MCF 10A (cell line): ENCODE measurements at places on chromosomes 1 and 21. TPM values are rescaled to one million over a fixed set of nuclear protein-coding genes. Genes with fewer than 3 reads are reported as not detected.

DNA sequence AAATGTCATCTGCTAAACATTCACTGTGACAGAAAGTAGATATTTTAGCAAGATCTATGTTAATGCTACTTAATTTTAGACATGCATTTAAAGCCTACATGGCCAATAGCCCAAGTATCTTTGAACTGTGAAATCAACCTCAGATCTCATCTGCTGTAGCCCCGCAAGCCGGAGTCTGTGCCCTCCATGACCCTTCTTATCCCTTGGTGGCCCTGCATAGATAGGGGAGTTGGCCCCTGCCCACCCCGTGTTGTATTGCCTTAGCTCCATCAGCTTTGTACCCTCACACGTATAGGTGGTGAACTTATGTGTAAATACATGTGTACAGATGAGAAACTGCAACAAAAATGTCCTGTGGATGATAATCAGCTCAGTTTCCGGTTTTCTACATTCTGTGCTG is 18.5 kb downstream of the ATP5PO start:
- DNase-seq = no peak

Gene FAM72A
- total RNA-seq = 19.4 and 21.8 TPM in 2 replicates

GRCh38 chr1:228652116-228652515 is 83.2 kb upstream of the RHOU start:
- DNase-seq = no peak

GRCh38 chr21:46122237-46122671 is 24.3 kb downstream of the COL6A2 start:
- DNase-seq = peak; percentile 64

Gene ESRRG
- total RNA-seq = 0.44 TPM in 1 of 2 replicates, not detected in the other

Gene RAB7B
- 1.6 and 3.6 TPM in 2 replicates for total RNA-seq

- DNase-seq = no peak
These were observed 67.0 kb upstream of the SSX2IP start for GRCh38 chr1:84757301-84757700.

DNA sequence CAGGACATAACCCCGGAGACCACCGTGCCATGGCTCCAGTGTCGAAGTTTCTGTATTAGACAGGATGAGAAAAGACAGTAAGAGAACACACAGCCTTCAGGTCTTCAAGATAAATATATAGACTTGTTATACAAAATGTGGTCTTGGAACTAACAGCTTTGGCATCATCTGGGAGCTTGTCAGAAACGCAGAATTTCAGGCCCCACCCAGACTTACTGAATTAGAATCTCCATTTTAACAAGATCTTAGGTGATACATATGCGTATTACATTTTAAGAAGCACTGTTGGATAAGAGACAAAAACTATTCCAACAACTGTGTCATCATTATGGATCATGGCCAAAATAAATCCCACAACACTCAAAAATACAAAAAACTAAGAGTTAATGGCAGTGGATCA is 239.3 kb downstream of the ASTN1 start:
- no peak for DNase-seq

DNA sequence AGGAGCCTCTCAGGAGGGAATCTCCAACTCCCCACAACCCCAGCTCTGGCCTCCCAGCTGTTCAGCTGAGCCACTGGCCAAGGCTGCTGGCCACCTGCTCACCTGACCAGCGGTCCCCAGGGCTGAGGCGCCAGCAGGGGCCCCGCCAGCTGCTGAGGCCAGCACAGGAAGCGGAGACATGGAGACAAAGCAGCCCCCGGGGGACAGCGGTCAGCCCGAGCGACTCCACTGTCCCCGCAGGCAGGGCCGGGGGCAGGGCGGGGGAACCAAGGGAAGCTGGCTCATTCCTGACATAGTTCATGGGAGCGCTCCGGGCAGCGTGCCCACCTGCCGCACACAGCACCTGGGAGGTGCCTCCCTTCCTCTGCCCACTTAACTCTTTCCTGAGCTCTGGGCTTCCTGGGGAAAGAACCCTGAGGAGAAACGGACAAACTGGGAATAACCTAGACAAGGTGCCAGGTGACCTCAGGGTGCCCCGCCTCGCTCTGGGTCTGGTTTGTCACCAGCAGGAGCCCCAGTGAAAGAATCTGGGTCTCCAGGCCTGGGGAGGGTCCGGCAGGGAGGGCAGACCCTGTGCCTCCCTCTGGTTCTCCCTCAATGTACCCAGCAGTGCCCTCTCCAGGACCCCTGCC is 10.7 kb downstream of the EPHA2 start:
- peak; percentile 95 for DNase-seq

Gene TNFSF4
- total RNA-seq = 0.23 and 0.74 TPM in 2 replicates

Gene ANKRD45
- 0.42 TPM in 1 of 2 replicates, not detected in the other for total RNA-seq

DNA sequence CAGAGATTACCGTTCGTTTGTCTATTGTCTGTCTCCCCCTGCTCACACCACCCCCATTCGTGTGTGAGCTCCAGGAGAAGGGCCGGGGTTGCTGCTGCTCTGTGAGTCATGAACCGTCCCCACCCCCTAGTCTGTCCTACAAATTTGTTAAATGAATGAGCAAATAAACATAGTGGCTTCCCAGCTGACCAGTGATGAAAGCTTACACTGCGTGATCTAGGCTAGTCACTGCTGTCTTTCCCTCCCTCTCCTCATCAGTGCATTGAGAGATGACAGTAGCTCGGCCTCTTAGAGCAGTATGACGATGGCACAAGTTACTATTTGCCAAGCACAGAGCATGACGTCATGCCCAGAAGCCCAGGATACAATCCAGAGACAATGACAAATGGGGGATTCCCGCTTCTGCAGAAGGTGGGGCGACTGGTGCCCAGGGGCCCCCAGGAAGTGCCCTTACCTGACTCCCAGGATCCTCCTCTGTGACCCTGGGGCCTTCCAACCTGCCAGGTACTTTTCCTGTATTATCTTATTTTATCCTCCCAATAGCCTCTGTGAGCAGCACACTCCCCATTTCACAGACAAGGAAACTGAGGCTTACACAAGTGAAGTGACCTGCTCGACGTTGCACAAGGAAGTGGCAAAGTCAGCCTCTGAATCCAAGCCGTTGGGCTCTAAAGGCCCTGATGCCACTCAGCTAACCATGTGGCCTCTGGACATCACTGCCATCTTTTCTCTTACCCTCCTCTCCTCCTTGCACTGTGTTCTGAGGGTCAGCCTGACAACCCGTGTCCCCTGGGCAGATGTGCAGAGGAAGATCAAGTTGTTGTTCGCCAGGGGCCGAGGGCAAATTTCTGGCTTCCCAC is 8.6 kb upstream of the EPHA2 start:
- peak; percentile 91 for DNase-seq

- no peak for DNase-seq
These were observed 29.6 kb downstream of the DIPK1A start for GRCh38 chr1:92931691-92932090.

Gene AGT
- not detected in 2 replicates for total RNA-seq

DNA sequence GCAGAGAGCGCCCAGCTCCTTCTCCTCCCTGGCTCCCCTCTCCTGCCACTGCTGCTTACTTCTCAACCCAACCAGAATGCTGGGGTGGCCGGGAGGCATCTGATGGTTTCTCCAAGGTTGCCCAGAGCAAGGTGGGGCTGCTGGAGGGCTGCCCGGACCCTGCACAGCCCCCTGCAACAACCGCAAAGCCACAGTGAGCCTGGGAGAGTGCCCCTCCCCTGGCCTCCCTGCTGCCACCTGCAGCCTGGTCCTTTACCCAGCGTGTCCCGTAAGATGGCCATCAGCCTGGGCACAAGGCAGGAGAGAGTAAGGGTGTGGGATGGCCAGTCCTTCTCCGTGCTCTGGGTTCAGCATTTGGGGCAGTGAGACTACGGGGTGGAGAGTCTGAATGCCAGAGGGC is 17.0 kb downstream of the MX2 start:
- DNase-seq = no peak

- no peak for DNase-seq
These were observed at the start of gene RAB42 for GRCh38 chr1:28591708-28592320. TSS of gene RAB42 (plus strand) at chr1:28592265. CDS start at chr1:28592512, 247 bp downstream.

GRCh38 chr1:237138551-237138950 is 96.6 kb downstream of the RYR2 start:
- no peak for DNase-seq

Gene RNPC3
- 18.7 and 22.2 TPM in 2 replicates for total RNA-seq

Gene SPRR5
- total RNA-seq = not detected in 2 replicates

Gene OR2T2
- total RNA-seq = not detected in 2 replicates

DNA sequence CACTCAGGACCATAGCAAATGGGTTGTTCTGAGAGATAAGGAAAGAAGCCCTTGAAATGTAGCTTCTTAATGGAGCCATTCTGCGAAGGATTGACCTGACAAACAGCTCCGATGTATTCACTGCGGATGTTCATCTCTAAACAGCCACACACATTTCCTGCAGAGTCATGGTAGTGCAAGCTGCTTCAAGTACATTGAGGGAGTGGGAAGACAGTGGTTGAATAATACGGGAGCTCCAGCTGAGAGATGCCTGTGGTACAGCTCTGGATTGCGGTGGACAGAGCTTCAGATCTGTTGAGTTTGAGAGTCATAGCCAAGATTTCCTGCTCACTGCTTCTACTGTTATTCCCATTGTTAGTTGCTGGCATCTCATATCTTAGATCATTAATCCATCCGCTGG is 86.6 kb downstream of the ZBTB18 start:
- no peak for DNase-seq

DNA sequence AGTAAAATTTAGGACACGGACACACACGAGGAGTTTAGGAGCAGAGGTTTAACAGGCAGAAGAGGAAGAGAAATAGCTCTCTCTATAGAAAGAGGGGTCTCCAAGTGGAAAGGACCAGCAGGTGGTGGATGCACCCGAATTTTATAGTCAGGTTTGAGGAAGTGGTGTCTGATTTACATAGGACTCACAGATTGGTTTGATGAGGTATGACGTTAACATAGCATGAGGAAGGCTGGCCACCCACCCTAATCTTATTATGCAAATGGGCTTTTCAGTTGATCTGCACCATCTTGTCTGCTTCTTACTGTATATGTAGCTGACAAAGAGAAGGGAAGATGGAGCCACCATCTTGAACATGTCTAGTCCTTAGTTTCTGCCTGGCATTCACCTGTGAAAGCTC is 52.5 kb upstream of the RGS2 start:
- DNase-seq = no peak

Gene LRRC41
- total RNA-seq = 92.6 and 105 TPM in 2 replicates

DNA sequence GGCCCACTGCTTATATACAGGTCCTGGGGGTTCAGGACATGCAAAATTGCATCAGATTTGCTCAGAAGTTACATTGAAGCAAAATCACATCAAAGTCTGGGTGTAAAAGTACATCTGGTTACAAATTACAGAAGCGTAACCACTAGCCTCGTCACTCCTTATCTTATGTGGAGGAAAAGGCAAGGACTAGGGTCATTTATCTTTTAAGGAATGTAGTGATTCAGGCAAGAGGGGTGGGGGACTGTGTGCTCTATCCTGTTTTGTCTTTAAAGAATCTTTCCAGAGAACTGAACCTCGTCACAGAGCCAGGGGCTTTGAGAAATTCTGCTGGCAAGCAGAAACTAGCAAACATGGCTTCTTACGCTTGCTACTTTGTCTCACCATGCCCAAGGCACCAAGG is 61.1 kb upstream of the RAB4A start:
- DNase-seq = no peak

DNA sequence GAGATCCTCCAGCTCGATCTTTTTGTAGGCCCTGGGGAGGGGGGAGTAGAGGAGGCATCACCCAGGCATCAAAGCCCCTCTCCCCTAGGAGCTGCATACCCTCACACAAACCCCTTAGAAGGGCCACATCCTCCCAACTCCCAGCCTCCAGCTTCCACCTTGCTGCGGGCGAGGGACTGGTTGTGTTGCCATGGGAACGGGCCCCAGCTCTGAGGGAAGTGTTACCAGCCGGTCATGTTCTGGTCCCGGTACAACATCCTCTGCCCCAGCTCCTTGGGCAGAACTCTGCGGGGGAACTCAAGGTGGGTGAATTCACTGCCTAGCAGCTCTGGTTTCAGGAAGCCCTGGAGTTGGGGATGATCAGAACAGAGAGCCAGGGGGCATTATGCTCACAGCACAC is 4.1 kb downstream of the PPM1J start:
- DNase-seq = no peak

- peak; percentile 28 for DNase-seq
These were observed 113.2 kb upstream of the CYYR1 start for GRCh38 chr21:26686278-26686677.

DNA sequence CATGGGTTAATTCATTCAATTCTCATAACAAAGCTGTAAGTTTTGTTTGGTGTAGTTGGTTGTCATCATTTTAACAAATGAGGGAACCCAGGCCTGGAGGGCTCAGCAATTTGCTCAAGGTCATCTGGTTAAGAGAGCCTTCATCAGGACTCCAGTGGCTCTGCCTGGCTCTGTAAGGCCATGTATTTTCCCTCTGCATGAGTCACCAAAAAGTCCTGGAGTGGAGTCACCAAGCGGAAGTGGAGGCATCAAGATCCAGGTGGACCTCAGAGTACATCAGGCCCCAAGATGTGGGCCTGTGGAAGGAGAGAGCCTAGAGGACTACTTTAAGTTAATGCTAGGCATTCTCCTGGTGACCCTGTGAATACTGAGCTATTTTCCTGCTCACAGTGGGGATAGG is 30.0 kb upstream of the RBM15 start:
- no peak for DNase-seq

- no peak for DNase-seq
These were observed 29.6 kb upstream of the PCBP3 start for GRCh38 chr21:45613881-45614280.
